Cardiac fibroblast (primary cell): ENCODE measurements at places on chromosomes 16 and 17.

DNA sequence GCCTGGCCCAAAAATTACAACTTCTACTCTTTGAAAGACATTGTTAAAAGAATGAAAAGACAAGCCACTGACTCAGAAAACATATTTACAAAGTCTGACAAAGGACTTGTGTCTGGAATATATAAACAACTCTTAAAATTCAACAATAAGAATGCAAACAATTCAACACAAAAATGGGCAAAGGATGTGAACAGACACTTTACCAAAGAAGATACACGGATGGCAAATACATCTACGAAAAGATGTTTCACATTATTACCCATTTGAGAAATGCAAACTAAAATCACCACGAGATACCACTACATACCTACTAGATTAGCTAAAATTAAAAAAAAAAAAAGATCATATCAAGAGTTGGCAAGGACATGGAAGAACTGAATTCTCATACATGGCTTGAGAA is 80.8 kb upstream of the METRNL start:
- no peak for DNase-seq

- no peak for DNase-seq
Measured at GRCh38 chr17:10633738-10634379, 23.2 kb downstream of the MYH3 start.

GRCh38 chr16:82181461-82182185 is 11.6 kb upstream of the MPHOSPH6 start:
- no peak for DNase-seq

DNA sequence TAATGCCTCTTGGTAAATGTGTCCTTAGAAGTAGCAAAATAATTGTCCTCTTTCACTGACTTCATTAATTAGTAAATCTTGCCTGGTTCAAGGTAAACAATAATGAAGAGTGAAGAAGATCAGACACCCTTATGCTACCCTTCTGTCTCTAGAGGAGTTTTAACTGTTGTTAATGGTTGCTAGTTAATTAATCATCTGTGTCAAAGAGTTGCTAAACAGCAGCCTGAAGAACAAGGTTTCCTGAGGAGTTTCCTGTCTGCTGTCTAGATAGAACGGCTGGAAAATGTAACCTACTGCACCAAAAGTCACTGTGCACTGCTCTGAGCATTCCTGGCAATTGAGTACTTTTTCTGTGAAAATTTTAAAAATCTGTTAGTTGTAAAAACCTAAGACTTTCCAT is 131.3 kb downstream of the NLK start:
- DNase-seq = peak; percentile 57
